Activated T-cell treated with anti-CD3 and anti-CD28 coated beads, Interleukin-2, amount 50 U/mL, for 24 hours (primary cell): ENCODE measurements at places on chromosomes 16 and 17.

- DNase-seq = no peak
Observed at GRCh38 chr17:38717139-38717745, 12.2 kb downstream of the MLLT6 start.

DNA sequence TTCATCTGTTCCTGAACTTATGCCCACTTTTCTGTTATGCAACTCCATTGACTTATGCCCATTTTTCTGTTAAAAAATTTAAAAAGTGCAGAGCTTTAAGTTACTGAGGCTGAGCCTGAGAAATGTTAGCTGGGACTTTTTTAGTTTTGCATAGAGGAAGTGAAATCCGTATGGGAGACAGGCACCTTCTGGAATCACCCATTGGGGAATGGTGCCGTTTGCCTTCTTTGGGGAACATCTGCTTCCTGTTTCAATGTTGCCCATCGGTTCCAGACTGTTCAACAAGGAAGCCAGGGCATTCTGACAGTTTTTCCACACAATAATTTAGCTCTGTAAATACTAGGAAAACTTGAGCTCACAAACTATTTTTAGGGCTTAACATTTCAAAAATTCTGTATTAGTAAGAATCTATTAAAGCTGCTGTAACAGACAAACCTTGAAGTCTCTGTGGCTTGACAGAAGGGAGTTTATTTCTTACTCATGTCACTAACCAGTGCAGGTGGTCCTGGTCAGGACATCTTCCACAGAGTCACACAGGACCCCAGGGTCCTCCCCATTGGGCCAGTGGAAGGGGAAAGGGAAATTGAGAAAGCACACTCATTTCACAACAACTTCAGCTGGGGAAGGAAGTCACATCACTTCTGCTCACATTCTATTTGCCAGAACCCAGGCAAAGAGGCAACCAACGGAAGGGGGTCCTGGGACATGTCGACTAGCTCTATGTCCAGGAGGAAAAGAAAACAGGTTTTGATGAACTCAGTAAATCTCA is 17.2 kb downstream of the PRKCB start:
- no peak for DNase-seq

- no peak for DNase-seq
Observed at GRCh38 chr17:17872547-17873345, 36.0 kb upstream of the SREBF1 start.

- no peak for DNase-seq
Observed at GRCh38 chr17:66764506-66764905, 70.4 kb upstream of the CACNG5 start.

- no peak for DNase-seq
Observed at GRCh38 chr16:85200471-85201278, 88.4 kb upstream of the CIBAR2 start.

GRCh38 chr16:88505405-88506082 is 52.5 kb downstream of the ZFPM1 start:
- peak; percentile 64 for DNase-seq

DNA sequence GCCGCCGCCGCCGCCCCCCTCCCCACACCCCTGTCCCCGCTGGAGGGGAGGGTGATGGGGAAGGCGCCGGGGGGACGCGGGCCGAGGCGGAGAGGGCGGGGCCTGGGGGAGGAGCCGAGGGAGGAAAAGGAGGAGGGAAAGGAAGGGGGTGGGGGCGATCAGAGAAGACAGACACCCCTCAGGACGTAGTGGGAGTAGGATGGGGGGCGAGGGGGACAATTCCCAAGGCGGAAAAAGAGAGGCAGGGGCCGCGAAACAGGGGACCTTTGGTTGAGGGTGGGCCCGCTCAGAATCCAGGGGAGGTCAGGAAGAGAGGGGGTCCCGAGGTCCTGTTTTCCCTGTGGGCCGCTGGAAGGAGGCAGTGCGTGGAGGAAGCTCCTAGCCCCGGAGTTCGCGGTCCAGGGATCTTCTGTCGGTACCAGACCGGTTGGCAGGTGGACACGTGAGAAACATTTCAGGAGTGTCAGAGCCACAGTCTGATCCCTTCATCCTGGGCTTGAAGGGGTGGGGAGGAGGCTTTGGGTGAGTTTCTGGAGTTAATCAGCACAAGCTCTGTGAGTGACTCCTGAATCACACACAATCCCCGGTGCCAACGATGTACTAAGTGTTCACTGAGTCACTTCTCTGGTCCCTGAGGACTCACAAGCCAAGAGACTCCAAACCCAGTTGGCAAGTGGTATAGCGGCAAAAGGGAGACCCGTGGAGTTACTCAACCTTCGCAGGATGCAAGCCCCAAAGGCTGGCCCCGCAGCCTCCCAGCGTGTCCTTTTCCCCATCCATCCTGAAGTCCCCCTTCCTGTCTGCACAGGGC is at the start of gene XYLT1:
Gene XYLT1, minus strand, starts transcription at position 53 of the 811 bp plus-strand sequence. CDS start 164 bp downstream, outside the sequence.
- peak; percentile 69 for DNase-seq

DNA sequence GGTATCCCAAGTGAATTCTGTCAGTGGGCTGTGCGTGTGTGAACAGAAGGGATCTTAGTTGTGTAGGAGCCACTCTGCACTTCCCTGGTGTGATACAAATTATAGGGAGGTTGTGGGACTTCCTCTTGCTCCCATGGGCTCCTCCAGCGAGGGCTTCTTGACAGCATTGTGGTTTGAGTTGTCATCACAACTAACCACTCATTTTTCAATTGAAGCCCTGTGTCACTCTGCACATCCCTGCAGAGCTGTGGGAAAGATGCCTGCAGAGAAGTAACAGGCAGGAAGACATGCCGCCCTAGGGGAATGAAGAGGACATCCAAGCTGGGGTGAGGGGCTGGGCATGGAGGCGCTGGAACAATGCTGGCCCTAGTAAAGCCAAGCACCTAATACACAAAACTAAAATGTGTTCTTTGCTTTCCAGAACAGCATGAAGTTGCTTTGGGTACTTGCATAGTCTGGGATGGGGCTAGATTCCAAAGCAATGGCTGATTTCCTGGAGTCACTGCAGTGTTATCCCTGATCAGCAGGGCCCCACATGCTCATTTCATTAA is 692.5 kb downstream of the TOX3 start:
- DNase-seq = no peak

DNA sequence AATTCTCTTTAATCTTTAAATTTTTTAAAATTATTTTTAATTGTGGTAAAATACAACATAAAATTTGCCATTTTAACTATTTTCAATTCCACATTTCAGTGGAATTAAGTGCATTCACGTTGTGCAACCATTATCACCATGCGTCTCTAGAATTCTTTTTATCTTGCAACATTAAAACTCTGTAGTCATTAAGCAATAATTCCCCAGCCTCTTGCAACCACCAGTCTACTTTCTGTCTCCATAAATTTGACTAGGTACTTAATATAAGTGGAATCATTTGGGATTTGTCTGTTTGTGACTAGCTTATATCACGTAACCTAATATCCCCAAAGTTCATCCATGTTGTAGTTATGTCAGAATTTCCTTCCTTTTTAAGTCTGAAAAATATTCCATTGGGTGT is 79.1 kb downstream of the TAOK1 start:
- no peak for DNase-seq

DNA sequence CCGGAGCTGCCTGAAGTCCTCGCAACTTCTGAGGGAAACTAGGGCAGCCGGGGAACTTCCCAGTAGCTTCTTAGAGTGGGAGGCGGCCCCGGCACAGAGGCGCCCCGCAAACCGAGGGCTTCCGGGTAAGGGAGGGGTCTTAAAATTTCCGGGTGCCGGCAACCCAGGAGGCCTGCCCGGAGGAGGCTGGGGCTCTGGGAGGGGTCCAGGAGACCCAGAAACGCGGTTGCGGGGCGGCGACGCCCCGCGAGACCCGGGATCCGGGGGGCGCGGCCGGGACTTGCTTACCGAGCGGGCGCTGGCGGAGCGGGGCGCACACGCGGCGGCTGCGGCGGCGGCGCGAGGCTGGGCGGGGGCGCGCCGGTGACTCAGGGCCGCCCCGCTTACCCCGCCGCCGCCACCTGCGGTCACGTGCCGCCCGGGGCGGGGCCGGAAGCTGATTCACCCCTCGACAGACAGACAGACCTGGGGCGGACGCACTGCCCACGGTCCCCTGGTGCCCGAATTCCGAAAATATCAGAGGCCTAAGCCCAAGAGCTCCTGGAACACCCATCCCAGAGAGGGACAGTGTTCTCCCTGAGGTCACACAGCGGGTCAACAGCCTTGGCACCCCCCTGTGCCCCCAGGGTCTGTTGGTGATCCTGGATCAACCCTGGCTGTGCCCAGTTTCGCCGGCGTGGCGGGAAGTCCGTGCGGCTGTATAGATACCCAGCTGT is at the start of gene FAM83G:
Gene FAM83G, minus strand, starts transcription at position 344 of the 716 bp plus-strand sequence. CDS start 723 bp downstream, outside the sequence.
- DNase-seq = peak; percentile 94

DNA sequence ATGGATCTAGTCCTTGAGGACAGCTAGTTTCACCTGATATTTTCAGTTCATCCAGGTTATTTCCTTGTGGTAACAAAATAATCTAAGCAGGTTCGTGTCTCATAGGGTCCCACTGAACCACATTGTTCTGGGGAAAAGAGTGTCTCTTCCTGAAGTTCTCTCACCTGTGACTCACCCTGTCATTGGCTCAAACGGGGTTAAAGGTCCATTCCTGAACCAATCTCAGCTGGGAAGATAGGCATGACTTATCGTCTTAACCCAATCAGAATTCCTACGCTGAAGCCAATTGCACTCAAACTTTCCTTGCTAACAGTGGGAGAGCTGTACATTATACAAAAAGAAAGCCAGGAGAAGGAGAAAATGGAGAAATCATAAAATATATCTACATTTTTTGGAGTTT is 475.8 kb downstream of the TOX3 start:
- DNase-seq = no peak

DNA sequence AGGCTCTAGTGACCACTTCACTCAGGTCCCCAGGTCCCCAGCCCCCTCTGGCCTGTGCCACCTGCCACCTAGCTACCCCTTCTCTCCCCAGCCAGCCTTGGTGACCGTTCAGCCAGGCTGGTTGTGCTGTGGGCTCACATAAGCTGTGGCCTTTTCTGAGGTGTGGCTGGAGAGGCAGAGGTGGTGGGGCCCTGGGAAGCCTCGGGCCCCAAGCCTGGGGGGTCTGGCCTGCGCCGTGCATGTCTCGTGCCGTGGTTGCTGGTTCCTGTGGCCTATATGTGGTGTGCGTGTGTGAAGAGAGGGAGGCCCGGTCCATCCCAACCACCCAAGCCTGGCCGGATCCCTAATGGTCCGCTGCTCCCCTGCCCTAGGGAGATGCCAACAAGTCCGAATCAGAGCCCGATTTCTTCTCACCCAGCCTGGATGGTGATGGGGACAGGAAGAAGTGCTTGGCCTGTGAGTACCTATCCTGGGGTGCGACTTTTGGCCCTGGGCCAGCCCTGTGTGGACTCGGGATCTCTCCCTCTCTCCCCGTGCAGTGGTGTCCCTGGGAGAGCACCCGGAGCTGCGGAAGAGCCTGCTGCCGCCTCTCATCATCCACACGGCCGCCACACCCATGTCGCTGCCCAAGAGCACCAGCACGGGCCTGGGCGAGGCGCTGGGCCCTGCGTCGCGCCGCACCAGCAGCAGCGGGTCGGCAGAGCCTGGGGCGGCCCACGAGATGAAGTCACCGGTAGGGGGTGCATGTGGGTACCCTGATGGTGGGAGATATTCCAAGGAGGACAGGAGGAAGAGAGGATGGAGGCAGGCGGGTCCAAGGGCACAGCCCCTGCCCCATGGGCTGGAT is 35.9 kb downstream of the CACNA1G start:
- DNase-seq = no peak

DNA sequence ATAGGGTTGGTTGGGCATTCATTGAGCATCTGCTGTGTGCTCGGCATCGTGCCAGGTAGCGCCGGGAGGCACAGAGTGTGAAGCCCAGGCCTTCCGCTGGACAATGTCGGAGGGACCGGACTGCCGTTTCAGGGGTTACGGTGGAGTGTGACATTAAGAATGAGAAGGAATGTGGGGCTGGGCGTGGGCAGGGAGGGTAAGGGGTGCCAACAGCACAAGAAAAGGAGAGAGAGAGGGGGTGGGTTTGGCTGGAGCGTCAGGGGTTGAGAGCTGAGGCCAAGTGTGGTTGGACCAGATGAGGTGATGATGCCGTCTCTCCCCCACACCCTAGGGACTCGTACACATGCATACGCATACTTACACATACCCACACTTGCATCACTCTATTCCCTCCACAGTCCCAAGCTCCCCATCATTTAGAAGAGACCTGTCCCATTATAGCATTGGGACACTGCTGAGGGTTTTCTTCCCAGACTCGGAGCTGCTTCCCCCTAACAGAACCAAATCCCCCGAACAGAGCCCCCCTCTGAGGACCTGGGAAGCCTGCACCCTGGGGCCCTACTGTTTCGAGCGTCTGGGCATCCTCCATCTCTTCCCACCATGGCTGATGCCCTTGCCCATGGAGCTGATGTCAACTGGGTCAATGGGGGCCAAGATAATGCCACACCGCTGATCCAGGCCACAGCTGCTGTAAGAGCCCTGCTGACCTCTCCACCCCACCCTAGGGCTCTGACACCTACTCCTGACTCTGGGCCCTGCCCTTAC is 3.3 kb upstream of the KCTD11 start:
- DNase-seq = no peak

GRCh38 chr16:1054660-1055556 is 17.6 kb upstream of the SSTR5 start:
- peak; percentile 67 for DNase-seq

GRCh38 chr17:2416010-2416734 is 15.3 kb upstream of the MNT start:
- peak; percentile 90 for DNase-seq

DNA sequence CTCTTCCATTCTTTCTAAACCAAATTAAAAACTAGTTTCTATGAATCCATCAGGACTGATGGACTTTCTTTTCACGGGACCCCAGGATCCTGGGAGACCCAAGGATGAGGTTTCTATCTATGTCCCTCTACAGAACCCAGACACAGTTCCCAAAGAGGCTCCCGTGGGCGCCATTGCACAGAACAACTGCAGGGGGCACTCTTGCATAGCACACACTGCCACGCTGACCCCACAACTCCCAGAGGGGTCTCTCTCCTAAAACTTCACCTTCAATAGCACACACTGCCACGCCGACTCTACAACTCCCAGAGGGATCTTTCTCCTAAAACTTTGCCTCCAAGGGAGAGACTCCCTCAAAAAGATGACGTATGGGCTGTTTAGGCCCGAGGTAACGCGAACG is 9.0 kb downstream of the ABR start:
- DNase-seq = no peak
